Activated CD4-positive, alpha-beta T cell treated with anti-CD3 and anti-CD28 coated beads, Interleukin-2, Interleukin-6, amounts not matched to agents 100 ng/mL and 50 ng/mL, durations not matched to agents 16 hours and 8 hours (primary cell): ENCODE measurements at places on chromosomes 6 and 20.

- DNase-seq, result no peak
Observed at GRCh38 chr6:139852488-139853140, 478.2 kb upstream of the CITED2 start.

DNA sequence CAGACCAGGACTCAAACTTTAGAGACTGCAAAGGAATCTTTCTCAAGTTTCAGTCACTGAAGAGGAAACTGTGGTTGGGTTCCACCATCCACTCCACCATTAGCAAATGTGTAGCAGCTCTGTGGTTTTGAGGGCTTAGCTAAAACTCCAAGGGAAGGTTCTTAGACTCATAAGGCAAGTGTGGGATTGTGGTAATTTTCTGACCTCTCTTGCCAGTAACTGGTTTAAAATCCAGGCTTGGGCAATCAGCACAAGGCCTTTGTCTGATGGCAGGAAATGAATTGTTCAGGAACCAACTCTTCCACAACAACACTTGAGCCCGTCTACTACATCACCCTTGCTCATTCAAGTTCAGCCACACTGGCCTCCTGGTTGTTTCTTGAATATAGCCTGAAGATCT lies 68.6 kb upstream of the FBXL4 start:
- DNase-seq, result peak; percentile 47

- peak; percentile 61 for DNase-seq
Observed at GRCh38 chr6:133707456-133707855, 181.5 kb upstream of the TCF21 start.

- no peak for DNase-seq
Observed at GRCh38 chr20:13344671-13345070, 123.6 kb downstream of the ISM1 start.

DNA sequence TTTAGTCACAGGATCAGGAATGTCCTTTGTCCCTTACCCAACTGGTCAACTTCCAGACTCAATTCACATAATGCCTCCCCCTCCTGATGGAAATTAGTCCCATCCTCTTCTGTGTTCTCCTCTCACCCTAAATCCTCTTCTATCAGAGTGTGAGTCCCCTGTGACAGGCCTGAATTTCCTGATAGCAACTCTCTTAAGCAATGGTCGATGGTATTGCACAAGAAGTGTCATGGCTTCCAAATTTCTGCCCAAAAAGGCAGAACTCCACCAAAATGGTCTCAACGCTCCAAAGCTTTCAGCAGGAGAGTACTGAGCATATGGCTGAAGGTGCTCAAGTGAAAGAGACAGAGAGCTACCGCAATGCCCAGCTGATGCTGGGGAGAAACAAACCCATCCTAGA lies 2.4 kb downstream of the PREP start:
- DNase-seq, result no peak

GRCh38 chr20:846894-847278 lies 13.4 kb downstream of the FAM110A start:
- DNase-seq, result peak; percentile 64

- DNase-seq, result no peak
Observed at GRCh38 chr20:22403022-22403631, 181.2 kb downstream of the FOXA2 start.

- no peak for DNase-seq
Observed at GRCh38 chr6:117550078-117550600, 52.2 kb downstream of the GOPC start.

- DNase-seq, result no peak
Observed at GRCh38 chr6:70277470-70277869, 25.4 kb downstream of the COL9A1 start.

DNA sequence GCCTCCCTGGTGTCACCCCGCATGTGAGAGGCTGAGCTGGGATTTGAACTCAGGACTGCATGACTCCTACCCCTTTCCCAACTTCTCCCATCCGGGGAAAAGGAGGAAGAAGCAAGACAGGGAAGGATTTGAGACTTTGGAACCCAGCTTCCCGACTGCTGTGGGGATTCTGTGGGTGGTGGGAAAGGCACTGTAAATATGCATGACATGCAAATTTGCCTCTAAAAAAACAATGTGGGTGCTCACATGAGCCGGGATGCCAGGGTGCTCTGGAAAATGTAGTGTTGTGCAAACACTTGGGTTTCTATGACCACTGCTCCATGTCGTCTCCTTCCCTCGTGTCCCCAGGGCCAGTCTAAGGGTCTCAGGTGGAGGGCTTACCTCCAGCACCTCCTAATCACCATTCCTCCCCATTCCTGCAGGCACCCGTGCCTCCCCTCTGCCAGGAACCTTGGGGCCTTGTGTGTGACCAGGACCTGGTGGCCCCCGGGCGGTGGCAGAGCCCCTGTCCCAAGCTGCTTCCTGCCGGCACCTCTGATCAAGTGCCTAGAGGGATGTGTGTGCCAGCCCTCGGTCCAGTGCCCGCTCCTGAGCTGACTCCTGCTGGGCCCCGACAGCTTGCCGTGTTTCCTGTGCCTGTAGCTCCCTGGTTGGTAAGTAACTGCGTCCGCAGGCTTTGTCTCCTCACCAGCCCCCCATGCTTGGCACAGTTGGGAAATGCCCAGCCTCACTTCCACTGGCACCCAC lies 60.7 kb downstream of the DLGAP4 start:
- DNase-seq, result no peak

- DNase-seq, result no peak
Observed at GRCh38 chr20:50073500-50073899, 39.5 kb downstream of the UBE2V1 start.

- DNase-seq, result peak; percentile 30
Observed at GRCh38 chr6:90266905-90267621, 29.6 kb downstream of the BACH2 start.

GRCh38 chr20:33401921-33402369 lies 626 bp upstream of the CDK5RAP1 start:
- DNase-seq, result peak; percentile 8

GRCh38 chr20:56360908-56361205 lies 2.1 kb downstream of the FAM210B start:
- no peak for DNase-seq

DNA sequence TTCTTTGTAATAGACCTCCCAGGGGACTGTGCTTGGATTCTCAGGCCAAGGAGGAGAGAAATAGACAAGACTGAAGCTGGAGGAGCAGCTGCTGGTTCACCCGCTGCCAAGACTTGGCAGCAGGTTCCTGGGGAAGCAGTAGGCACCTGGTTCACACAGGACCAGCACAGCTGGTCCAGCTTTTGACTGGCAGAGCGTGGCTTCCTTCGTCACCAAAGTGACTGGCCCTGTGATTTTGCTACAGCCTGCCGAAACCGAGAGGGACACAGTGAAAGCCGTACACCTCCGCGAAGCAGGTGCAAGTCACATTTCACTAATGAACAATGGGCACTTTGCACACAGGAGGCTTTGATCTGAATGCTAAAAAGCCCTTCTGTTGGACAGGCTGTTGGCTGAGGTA lies 199.0 kb downstream of the RNF144B start:
- no peak for DNase-seq

GRCh38 chr6:129364767-129365166 lies 345.2 kb downstream of the ARHGAP18 start:
- DNase-seq, result no peak

DNA sequence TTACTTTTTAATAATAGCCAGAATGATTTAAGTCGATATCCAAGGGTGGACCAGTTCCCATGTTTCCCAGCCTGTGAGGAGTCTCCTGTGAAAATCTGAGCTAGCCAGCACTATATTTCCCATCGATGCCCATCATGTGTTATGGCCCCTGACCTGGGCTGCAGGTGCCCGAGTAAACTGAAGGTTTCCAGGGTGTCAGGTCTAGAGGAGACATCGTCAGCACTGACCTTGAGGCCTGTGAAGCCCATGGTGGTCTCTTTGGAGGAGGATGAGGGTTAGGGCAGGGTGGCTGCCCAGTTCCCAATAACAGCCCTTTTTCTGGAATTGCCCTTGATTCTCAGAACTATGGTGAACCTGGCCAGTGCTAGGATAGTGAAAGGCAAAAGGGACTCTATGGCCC lies 63.0 kb upstream of the TOP1 start:
- DNase-seq, result no peak

- peak; percentile 63 for DNase-seq
Observed at GRCh38 chr6:26743157-26743821, 83.7 kb upstream of the ZNF322 start.

GRCh38 chr6:126976253-126976797 lies 142.1 kb upstream of the RSPO3 start:
- DNase-seq, result no peak

- DNase-seq, result no peak
Observed at GRCh38 chr6:21137700-21138335, 455.7 kb upstream of the SOX4 start.

DNA sequence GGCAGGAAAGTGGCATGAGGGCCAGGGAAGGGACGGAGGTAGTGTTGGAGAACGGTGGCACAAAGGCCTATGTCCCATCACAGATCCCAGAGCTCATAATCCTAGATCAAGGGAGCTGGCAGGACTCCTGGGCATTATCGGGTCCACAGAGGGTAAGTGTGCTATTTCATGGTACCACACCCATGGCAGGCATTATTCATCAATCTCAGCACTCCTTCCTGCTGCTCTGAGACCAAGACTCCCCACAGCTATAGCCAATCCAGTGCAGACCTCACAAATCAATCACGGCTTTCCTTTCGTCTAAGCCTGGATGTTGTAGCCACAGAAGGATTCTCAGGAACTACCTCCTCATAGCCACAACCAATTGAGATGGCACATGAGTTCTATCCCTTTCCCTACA lies 187.9 kb downstream of the PREX1 start:
- no peak for DNase-seq

DNA sequence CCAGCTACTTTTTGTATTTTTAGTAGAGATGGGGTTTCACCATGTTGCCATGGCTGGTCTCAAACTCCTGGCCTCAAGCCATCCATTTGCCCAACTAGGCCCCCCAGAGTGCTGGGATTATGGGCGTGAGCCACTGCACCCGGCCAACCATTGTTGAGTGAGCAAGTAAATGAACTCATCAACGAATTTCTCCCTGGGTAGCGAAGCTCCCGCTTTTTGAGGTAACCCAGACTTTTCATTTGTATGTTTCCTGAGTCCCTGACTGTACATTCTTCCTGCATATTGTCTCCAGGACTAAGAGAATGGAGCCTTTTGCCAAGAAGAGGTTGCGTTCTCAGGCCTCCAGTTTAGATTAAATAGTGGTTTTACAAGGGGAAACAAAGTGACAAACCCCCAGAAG lies 36.4 kb downstream of the RIPOR3 start:
- no peak for DNase-seq

- DNase-seq, result no peak
Observed at GRCh38 chr6:109783250-109783986, 92.3 kb downstream of the FIG4 start.

DNA sequence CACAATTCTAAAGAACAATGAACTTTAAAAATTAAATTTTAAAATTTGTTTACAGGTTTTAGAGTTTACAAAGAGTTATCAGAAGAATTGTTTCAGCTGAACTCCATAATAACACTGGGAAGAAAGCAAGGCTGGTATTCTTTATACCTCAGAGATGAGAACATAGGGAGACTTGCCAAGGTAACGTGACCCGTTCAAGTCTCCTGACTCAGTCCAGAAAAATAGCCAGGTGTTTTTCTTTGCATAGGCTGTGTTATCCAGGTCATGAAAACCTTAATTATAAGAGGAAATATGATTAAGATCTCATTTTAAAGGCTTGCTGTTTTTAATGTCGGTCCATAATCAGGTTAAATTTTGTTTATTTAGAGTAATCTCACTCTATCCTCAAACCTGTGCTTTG lies 8.5 kb upstream of the C6orf141 start:
- DNase-seq, result no peak

GRCh38 chr6:168182366-168182765 lies 103.4 kb upstream of the FRMD1 start:
- DNase-seq, result no peak

DNA sequence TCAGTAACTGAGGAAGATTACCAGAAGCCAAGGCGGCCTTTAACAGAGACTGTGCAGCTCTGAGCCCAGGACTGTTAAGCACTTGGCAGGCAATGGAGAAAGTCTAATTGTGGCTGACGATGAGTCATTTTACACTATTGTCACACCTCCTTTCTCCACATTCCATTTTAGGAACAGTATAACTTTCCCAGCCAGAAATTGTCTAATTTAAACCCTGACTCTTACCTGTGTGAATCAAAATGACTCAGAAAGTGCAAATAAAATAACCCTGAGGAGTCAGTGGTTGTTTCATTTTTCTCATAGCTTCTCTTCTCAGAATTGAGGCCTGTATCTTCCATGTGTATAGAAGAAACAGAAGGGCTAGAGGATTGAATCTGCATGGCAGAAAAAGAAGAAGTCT lies 40.0 kb upstream of the OPN5 start:
- DNase-seq, result peak; percentile 61

DNA sequence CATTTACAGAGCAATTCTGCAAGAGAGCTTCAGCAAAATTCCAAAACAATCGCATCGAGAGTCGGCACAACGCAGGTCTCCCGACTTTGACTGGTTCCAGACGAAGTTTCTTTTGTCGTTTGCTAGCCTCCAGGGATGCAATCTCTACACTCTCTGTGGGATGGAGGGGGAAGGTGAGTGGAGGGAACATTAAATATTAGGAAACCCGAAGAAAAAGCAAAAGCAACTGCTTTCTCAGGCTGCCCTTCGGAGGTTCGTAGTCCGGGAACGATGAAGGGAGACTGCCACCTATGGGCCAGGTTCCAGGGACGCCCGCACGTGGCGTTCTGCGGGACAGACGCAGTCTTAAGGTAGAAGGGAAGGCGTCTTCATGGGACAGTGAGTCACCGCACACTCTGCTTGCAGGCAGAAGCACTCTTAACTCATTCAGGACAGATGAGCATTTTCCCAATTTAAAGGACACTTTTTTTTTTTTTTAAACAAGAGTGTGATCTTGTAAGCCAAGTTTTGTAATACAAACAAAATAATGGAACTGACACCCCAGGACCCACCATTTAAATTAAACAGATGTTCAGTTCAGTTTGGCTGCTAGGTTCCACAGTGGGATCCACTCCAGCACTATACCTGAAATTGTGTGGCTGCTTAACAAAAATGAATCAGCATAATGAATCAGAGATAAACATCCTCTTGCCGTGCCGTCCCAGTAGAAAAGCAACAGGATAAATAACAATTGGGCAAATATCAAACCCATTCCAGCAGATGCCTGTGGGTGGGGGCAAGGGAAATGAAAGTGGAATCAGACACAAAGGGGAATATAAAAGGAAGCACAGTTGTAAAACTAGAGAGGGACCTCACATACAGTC lies 65.8 kb upstream of the ARMC2 start:
- peak; percentile 81 for DNase-seq

DNA sequence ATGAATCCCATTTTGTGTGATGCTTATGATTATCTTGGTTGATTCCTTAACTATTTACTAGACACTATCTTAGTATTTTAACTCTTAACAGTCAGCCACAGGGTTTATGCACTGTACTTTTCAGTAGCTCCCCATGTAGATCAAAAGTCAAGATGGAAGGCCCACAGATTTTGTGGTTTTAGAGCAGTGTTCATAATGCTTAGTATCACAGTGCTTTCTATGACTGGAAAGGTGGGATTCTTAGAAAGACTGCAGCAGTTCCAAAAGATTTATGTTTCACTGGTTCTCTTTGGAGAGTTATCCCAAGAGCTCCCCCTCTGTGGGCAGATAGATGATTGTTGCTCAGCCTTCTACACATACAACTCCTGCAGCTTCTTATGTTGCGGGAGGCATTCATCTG lies 34.5 kb downstream of the ANKRD6 start:
- no peak for DNase-seq

- no peak for DNase-seq
Observed at GRCh38 chr6:88494401-88495140, 328.4 kb upstream of the CNR1 start.

GRCh38 chr20:37326666-37327065 lies 19.3 kb upstream of the SRC start:
- DNase-seq, result no peak
